ENCODE measurements at places on chromosomes 4 and X.

DNA sequence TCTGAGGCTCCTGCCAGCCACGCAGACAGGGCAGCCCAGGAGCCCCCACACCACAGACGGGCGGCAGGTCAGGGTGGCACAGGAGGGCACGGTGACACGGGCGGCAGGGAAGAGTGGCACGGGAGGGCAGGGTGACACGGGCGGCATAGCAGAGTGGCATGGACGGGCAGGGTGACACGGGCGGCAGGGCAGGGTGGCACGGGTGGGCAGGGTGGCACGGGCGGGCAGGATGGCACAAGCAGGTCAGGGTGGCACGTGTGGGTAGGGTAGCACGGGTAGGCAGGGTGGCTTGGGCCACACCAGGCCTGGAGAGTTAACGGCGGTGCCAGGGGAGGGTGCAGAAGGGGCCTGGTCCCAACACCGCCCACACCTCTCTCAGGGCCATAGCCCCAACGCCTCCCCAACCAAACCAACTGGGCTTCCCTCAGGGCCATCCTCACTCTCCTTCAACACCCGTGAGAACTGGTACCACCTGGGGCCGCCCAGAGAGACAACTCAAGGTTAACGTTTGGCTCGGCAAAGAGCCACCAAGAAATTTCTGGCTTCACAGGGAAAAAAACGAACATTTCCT, 3.4 kb downstream of the CTBP1 start:
- DNase-seq = no peak

GRCh38 chr4:103306870-103307375, 108.8 kb upstream of the CENPE start:
- no peak for DNase-seq

GRCh38 chr4:138639018-138639741, 376.4 kb upstream of the NOCT start:
- DNase-seq = no peak

GRCh38 chrX:130109429-130110378, 593 bp downstream of the ELF4 start:
- DNase-seq = no peak

GRCh38 chr4:82753238-82753637, 45.4 kb downstream of the SCD5 start:
- DNase-seq = no peak

GRCh38 chr4:86847571-86847970, 1.6 kb downstream of the SLC10A6 start:
- no peak for DNase-seq

GRCh38 chrX:74371425-74372222, 49.7 kb upstream of the SLC16A2 start:
- DNase-seq = no peak

GRCh38 chr4:8039290-8039689, 99.6 kb upstream of the AFAP1 start:
- DNase-seq = no peak

- DNase-seq = no peak
Measured at GRCh38 chrX:40964633-40965586, 120.3 kb upstream of the USP9X start.

- no peak for DNase-seq
Measured at GRCh38 chrX:148365233-148365632, 135.2 kb upstream of the AFF2 start.

DNA sequence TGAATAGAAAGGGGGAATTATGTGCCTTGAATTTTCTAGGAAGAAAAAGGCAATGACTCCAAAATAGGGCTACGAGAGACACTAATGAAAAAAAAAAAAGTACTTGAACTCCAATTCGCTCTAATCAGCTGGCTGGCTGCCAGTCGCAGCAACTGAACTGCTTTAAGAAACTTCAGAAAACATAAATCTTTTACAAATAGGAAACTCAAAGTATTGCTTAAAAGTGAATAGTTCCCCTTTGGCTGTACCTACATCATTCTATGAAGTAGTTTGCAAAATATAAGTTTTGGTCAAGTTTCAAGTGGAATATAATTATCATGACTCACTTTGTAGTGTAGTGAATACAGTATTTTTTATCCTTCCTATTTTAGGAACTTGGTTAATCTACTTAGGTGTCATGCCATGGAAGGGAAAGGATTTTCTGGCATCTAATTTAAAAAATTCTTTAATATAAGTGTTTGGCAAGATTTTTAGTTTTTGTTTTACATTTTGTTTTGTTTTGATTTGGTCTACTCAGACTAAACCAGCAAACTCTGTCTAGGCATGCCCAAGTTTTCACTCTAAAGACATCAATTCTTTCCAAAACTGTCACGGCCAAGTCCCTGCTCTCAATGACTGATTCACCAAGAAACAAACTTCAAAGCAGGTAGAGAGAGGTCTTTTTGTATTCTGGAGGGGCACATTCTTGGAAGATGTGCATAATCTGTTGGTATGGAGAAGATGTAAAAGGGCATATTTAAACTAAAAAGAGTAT, 382.4 kb upstream of the GALNT7 start:
- no peak for DNase-seq

DNA sequence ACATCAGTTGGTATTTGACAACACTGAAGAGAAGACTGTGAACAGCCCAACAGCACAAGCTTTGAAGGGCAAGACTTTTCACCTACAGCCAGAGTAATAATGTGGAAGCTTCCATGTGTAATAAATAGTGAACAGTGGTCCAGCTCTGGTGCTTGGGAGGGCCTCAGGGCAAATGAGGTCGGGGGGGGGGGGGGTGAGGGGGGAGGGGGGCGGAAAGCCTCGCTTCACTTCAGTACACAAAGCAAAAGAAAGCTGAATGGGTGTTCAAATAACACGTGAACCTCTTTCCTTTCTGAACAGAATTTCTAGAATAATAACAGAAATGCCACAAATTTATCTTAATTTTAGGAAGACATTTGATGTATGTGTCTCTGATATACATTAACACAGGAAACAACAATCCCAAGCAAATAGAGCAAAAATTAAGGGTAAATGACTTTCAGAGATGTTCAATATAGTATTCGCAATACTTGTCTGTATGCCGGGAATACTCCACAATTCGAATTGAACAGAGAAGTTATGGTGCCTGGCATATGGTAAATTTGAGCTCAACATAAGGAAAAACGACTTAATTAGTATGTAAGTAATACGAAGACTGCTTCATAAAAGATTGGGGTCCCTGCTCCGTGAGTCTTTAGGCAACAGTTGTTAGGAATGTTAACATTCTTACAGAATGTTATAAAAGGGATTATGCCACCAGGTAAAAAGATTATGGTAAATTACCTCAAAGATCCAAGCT, 92.6 kb downstream of the FRYL start:
- no peak for DNase-seq

DNA sequence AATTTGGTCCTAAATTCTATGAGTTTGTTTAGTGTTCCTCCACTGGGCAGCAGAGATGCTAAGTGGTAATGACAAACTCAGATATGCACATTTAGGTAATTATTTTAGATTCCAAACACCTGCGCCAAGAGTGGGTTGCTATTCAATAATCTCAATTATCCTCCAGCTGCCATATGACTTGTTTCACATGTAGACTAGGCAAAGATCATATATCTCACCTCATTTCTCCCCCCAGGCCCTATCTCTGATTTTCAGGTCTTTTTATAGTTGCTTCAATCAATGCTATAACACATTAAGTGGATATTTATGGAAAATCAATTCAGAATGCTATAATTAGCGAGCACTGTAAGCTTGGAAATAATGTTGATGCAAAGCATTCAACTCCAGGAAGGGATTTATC, 217.6 kb downstream of the KCTD8 start:
- no peak for DNase-seq

DNA sequence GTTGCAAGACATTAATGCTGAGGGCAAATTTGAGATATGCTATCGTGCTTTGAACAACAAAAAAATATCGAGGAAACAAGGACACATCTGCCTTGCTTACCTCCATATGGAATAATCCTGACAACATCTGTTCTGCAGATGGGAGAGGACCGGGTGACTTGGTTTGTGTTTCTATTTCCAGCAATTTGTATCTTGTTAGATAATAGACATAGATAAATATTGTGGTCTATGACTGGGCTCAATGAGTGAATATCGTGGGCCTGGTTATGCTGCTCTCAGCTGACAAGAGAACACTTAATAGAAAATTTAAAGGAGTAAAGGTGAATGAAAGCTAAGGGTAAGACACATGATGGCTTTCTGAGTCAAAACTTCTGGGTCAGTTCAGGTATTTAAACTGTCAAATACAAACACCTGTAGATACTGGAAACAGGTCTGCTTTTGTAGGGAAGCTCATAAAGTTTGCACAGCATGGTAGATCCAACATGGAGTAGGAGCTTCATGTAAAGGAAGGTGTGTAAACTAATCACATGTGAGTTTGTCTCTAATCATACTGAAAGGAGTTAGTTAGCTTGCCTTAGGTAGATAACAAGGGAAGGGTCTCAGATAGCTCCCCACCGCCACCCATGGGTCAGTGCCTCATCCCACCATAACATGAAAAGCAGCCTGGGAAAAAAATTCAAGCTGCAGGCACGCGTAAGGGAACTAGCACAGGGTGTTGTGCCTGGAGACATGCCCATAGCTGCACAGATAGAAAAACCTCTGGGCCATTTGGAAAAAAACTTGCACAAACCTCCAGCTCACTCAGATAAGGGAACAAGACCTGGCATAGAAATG, 904.1 kb upstream of the EPHA5 start:
- no peak for DNase-seq

DNA sequence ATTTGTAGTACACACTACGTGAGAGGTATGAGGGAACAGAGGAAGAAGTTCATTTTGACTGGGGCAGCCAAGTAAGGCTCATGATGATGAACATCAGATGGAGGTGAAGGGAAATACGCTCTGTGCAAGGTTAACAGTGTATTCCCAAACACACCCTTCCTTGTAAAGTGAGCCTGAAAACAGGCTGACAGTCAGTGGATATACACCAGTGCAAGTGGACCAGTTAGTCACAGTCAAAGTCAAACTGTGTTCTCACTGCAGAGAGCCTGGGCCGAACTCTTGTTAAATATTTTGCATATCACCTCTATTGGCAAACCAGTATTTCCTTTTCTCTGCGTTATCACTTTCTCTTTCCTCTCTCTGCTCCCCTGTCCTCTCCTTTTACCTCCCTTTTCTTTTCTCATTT, 23.4 kb upstream of the RHOH start:
- no peak for DNase-seq

DNA sequence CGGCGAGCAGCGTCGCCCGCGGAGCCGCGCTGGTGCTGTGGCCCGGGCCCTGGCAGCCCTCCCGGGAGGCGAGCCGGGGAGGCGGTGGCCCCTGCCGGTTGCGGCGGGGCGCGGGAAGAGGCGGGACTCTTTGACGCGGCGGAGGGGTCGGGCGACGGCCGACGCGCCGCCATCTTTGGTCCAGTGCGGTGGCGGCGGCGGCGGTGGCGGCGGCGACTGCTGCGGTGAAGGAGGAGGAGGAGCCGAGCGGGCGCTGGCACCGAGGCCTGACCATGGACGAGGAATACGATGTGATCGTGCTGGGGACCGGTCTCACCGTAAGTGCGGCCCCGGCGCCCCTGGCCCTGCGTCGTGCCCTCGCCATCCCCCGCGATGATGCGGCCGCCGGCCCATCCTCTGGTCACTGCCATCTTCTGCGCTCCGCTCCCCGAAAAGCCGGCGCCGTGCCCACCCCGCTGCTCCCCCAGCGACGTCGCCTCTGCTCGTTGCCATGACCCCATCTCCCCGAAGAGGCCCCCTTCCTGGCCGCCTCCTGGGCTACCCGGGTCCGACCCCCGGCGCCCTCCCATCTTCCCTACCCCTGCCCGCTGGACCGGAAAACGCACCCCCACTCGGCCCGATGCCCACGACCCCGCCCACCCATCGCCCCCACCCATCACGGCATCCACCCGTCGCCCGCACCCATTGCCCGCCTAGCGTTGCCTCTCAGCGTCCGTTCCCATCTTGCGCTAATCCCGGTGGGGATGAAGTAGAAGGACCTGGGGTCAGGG, at the start of gene GDI1:
Gene GDI1, plus strand, starts transcription at position 172 of the 770 bp plus-strand sequence. Its CDS starts 101 bp downstream, at position 273.
- no peak for DNase-seq

DNA sequence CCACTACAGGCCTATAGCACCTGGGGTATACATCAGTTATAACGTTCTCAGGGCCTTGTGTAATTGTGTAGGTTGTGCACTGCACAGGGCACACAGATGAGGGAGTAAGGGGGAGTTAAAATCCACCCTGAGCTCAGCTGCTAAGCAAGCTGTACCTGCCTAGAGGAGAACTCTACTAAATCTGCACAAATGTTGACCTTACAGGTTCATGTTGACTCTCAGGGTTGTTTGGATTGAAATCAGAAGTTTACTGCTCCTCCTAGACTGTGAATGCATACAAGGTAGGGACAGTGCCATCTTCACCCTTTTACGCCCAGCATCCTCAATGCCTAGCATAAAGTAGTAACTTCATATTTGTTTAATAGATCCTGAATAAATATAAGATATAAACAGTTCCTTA, 89.8 kb downstream of the SMARCA1 start:
- DNase-seq = no peak

- no peak for DNase-seq
Measured at GRCh38 chr4:104416725-104417356, 77.9 kb downstream of the CXXC4 start.

GRCh38 chr4:24853142-24853541, 57.8 kb downstream of the SOD3 start:
- DNase-seq = no peak

DNA sequence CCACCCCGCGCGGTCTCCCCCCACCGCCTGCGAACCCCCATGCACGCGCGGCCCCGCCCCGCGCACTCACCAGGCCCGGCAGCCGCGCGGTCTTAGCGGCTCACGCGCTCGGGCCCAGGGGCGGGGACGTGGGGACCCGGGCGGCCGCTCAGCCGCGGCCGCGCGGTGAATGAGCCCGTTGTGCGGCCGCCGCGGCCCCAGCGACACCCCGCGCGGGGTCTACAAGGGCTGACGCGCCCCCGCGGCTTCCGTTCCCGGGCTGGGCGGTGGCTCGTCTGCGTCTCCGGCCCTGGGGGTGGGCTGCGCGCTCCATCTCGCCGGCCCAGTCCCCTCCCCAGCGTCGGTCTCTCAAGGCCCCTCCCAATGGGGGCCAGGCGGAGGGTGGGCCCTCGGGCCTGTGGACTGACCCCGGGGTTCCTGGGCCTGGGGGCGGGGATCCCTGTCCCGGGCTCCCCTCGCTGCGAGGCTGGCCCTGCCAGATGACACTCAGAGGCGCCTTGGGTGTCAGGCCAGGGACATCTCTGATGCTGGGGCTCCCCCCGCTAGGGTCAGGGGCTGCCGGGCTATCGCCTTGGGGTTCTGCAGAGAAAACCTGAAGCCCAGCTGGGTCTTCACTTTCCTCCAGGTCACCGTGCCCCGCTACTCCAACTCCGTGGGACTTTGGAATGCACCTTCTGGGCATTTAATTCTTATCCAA, 4.3 kb upstream of the SLC26A1 start:
- no peak for DNase-seq

DNA sequence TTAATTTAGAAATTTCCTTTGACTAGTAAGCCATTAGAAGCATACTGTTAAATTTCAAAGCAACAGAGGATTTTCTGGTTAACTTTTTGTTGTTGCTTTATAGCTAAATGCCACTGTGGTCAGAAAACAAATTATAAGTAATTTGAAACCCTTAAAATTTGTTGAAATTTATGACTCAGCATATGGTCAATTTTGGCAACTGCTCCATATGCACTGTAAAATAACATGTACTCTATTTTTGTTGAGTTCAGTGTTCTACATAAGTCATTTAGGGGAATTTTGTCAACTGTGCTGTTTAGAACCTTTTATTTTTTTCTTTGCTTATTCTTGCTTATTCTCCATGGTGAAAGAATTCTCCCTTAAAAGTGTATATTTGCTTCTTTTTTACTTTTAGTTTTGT, 28.6 kb downstream of the SCLT1 start:
- DNase-seq = peak; percentile 39

- DNase-seq = no peak
Measured at GRCh38 chr4:48668254-48669017, 111.6 kb downstream of the FRYL start.
